Temporal lobe (tissue), 4 donors: ENCODE measurements at places on chromosomes 6 and 20. TPM values are rescaled to one million over a fixed set of nuclear protein-coding genes. Genes with fewer than 3 reads are reported as not detected.

The EYS gene
- 2.0 TPM for total RNA-seq

The C6orf58 gene
- 0.25 TPM for total RNA-seq

The SLC32A1 gene
- 5.9 TPM for total RNA-seq

The HLA-G gene
- total RNA-seq = not detected

The LGSN gene
- 0.25 TPM for total RNA-seq

The PROKR2 gene
- total RNA-seq = 9.3 TPM

The GJA10 gene
- total RNA-seq = not detected

The MMP24 gene
- total RNA-seq = 75.0 TPM

The DOK5 gene
- 152 TPM for total RNA-seq

The CAGE1 gene
- total RNA-seq = not detected

The TREML2 gene
- total RNA-seq = under 0.01 TPM

The PPP1R14C gene
- total RNA-seq = 48.7 TPM

The SLC16A10 gene
- 7.6 TPM for total RNA-seq

The RNF39 gene
- total RNA-seq = not detected

The MMP24OS gene
- total RNA-seq = 3.2 TPM

The PPP1R16B gene
- total RNA-seq = 10.1 TPM

The TRDN gene
- total RNA-seq = 0.25 TPM

The MOCS1 gene
- total RNA-seq = 5.7 TPM

The REPS1 gene
- total RNA-seq = 72.5 TPM

The DHX16 gene
- total RNA-seq = 18.7 TPM

The ADGRF4 gene
- not detected for total RNA-seq

The POPDC3 gene
- 7.4 TPM for total RNA-seq

The PRRC2A gene
- 55.1 TPM for total RNA-seq

The ESF1 gene
- total RNA-seq = 14.0 TPM

The TMEM63B gene
- total RNA-seq = 37.9 TPM

The PREX1 gene
- total RNA-seq = 16.0 TPM

The ALDH5A1 gene
- total RNA-seq = 17.2 TPM

The CTNNBL1 gene
- total RNA-seq = 49.2 TPM

The PRR18 gene
- 0.25 TPM for total RNA-seq

The NECAB3 gene
- total RNA-seq = 25.1 TPM

The DYNLT1 gene
- total RNA-seq = 46.5 TPM

The KLC4 gene
- total RNA-seq = 18.4 TPM

The ZC2HC1B gene
- total RNA-seq = not detected

The CRISP2 gene
- total RNA-seq = 0.49 TPM

The DEFB132 gene
- total RNA-seq = not detected

The TUBB1 gene
- 0.49 TPM for total RNA-seq

The NMBR gene
- total RNA-seq = 4.7 TPM

The HSPA1B gene
- total RNA-seq = 543 TPM

The RIPPLY2 gene
- total RNA-seq = 8.1 TPM

The SYNGAP1 gene
- 36.4 TPM for total RNA-seq

The OCSTAMP gene
- total RNA-seq = not detected

The RFX6 gene
- not detected for total RNA-seq

The CNR1 gene
- total RNA-seq = 265 TPM

The ASXL1 gene
- total RNA-seq = 63.2 TPM

The PRKN gene
- total RNA-seq = 6.1 TPM

The ZC3H12D gene
- total RNA-seq = 0.74 TPM

The TRPC4AP gene
- 51.9 TPM for total RNA-seq
